ENCODE measurements at places on chromosomes 3 and 15.

DNA sequence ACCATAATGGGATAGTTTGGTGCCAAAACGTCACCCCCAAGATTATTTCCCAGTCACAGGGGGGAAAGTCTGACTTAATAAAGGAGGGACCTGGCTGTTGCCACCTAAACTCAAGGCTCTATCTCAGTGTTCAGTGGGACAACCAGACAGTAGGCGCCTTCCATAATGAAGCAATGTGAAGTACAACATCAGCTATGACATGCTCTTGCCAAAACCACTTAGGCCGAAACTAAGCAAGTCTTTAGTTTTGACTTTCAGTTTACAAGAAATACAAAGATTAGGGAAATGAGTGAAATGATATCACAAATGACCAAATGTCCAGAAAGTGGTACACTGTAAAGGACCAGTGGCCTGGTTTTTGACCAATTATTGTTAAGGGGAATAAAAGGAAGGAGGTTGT, 32.9 kb downstream of the SOX14 start:
- no peak for DNase-seq

- DNase-seq = no peak
These were observed 264.6 kb upstream of the TLE3 start for GRCh38 chr15:70362350-70362749.

DNA sequence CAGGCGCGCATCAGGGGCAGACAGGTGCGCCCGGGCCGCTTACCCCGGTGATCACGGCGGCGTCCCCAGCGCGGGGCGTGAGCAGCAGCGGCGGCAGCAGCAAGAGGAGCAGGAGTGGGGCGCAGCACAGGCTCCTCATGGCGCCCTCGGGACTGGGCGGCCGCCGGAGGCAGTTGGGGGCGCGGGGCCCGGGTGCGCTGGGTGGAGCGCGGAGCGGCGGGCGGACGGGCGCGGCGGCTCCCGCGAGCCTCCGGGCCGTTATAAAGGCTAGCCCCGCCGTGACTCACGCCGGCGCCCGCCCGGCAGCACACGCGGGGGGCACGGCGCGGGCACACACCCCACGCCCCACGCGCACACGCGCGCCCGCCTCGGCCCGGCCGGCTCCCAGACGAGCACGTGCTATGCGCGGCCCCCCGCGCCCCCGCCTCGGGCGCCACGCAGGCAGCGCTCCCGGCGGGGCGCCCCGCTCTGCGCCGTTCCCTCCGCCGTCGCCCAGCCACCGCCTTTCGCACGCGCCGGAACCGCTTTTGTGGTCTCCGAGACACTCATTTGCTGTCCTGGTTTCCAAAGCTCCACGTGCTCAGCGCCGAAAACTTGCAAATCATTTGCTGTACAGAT, at the start of gene PROK2:
Gene PROK2, minus strand, starts transcription at position 235 of the 618 bp plus-strand sequence. Its CDS starts 96 bp downstream, at position 139.
- no peak for DNase-seq

GRCh38 chr15:58063614-58064013, 1.9 kb downstream of the ALDH1A2 start:
- no peak for DNase-seq

DNA sequence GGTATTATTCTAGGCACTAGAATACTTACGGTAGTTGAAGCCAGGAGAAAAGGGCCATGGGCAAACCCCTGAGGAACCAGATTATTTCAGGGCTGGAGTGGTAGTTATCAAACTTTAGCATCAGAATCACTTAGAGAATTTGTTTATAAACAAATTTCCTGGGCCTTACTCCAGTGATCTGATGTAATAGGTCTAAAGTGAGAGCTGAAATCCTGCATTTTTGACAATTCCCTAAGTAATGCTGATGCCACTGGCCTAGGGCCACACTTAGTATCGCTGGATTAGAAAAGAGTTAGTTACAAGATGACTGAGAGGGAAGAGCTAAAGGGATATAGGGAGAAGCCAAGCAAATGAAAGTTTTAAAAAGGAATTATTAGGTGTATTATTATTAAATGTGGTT, 412.5 kb upstream of the THRB start:
- no peak for DNase-seq

- DNase-seq = no peak
These were observed 146.8 kb upstream of the FRMD4B start for GRCh38 chr3:69532547-69533224.

DNA sequence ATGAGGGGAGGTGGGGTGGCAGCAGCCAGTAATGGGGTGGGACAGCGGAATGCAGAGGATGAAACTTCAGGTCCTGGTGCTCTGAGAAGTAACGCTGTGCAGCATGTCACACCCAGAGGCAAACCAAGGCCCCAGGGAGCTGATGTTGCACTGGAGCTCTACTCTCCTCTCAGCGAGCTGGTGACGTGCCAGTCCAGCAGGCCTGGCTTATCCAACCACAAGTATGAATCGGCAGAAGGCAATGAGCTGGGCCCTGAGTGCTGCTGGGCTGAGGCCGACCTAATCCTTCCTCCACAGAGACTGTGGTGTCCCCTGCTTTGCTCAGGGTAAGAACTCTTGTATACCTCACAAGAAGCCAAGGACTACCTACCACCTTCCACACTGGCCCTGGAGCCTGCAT, 30.5 kb downstream of the CD86 start:
- peak; percentile 31 for DNase-seq

DNA sequence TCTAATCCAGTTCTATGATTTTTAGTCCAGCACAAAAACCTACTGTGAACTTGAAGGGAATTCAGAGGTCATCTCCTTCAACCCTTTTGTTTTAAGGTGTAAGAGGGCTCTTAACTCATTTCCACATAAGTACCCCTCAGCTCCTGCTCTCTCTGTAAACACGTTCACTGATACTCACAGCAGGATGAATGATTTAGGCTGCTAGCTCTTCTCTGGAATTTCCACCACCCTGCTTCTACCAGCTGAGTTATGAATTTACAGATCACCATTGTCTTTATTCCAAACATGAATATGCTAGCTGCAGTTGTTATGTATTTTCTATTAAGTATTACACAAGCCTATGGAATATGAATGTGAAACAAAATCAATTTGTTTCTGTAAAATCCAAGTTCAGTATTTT, 101.3 kb upstream of the NANOGP8 start:
- DNase-seq = no peak

DNA sequence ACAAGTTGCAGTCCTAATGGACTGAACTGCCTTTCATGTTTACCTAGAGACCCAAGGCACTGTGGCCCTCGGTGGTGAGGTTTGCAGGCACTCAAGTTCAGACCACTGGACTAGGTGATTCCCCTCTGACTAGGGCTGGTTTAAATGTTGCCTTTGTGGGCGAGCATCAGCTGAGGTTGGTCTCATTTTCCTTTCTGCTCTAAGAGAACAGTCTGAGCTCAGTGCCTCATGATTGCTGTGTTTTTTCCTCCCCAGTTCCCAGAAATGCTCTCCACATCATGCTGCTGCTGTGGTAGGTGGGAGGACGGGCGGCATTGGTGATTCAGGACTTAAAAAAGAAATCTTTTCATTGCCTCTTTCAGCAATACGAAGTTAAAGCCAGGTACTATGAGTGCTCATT, 237.2 kb downstream of the MBNL1 start:
- DNase-seq = no peak

GRCh38 chr3:12292770-12293169, 3.9 kb downstream of the PPARG start:
- DNase-seq = no peak

DNA sequence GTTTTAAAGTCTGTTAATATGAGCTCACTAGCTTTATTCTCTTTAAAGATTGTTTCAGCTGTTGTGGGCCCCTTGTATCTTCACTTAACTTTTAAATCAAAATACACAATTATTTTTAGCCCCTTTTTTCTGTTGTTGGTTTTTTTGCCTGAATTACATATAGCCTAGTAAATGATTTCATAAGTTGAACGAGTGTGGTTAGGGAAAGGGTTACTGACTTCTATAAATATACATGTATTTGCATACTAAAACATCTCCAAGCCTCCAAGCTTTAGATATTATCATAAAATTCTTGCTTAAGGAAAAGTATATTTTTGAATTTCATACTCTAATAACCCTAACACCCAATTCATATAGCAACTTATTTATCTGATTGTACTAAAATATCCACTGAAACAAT, 73.2 kb upstream of the ARL6 start:
- no peak for DNase-seq

GRCh38 chr15:26013981-26014380, 150.9 kb upstream of the ATP10A start:
- DNase-seq = no peak

- no peak for DNase-seq
These were observed 42.5 kb downstream of the CHCHD6 start for GRCh38 chr3:126746395-126747177.

- DNase-seq = no peak
These were observed 789.5 kb upstream of the CFAP20DC start for GRCh38 chr3:59839283-59839682.

DNA sequence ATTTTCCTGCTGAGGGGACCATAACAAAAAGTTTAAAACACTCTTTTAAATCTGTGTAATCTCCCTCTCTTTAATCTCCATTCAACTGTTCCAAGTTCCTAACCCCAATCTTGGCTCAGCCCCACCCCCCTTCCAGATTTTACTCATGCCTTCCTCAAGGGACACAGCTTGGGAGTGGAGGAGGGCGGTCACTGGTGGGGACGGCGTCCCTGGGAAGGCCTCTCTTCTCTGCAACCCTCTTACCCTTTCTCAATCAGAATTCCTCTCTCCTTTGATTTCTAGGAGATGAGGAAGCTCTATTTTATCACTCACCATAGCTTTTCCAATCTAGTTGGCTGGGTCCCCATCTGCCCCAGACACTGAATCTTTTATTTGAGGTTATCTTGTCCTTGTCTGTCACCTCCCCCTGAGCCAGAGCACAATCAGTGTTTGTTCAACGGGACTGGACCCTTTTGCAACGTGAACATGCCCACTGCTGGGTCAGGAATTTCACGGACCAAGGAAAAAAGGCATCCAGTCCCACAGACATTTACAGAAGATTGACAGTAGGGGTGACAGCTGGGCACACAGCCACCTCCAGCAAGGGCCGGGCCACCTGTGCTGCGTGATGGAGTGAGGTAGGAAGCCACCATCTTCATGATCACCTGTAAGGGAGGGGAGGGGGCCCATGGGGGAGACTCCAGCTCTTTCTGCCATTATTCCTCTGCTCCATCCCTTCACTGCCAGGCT, 84.0 kb upstream of the HERC1 start:
- DNase-seq = no peak
